ENCODE measurements at places on chromosomes 6 and 20.

DNA sequence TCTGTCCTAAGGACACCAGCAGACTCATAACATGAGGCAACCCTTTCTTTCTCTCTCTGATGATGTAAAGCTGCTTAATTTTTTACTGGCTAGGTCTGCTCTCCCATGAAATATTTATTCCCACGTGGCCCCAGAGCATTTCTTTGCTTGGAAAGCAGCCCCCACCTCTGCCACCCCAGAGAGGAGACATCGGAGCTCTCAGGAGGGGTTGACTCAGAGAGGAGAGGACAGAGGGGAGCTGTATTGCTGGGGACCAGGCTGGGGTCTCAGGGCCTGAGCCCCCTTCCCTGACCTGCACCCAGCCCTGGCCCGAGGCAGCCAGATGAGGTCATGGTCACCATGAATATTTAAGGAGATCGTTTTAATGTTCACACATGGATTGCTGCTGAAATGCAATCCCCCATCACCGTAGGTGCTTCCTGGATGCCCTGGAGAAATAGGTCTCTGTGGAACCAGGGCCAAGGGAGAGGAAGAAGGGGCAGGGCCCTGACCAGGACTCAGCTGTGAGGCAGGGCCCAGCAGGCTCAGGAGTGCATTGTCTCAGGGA is 117.5 kb downstream of the DLL1 start:
- DNase-seq, result peak; percentile 2

DNA sequence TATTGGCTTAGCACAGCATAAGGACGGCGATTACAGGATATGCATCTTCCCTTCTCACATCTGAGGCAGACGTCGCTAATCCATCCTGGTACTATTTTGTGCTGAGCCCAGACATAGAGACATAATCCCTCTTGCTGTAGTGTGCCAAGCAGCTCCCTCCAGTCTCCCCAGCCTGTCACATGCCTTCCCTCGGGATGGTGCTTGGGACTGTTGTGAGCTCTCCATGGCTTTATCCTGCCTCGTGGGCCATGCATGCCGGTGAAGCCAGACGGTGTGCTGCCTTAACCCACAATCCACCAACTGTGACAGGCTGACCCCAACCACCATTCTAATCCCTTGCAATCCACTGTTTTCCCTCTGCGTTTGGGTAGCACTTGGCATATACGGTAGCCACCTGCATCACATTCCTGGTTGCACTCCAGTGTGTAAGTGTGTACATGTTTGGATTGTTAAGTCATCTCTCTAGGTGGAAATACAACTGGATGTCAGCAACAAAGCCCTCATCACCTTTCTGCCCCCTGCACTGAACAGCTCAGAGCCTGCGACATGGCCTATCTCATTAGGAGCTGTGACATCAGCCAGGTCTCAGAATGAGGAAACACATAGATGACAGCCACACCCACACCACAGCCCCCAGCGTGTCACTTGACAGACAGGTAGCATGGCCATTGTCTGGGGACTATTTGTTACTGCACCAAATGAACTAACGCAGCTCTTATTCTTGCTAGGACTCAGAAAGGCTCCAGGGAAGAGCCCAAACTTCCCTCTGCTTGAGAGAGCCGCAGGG is 374.8 kb upstream of the CDH4 start:
- DNase-seq, result no peak

DNA sequence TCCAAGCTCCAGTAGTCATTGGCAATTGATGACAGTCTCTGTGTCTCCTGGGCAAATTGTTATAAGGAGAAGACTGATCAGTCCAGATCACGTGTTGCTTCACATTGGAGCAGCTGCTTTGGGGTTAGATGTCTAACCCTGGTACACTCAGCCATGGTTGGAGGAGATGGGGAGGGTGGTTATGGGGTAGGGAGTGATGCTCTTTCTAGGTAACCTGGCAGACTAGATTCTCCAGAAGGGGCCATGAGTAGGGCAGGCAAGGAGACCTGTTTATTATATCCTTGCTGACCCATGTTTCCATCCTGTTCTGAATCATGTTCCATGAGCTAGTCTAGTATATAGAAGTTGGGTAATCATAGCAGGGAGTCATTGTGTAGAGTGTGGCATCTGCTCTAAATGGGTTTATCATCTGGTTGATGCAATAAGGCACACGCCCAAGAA is 50.8 kb upstream of the BACH2 start:
- no peak for DNase-seq

DNA sequence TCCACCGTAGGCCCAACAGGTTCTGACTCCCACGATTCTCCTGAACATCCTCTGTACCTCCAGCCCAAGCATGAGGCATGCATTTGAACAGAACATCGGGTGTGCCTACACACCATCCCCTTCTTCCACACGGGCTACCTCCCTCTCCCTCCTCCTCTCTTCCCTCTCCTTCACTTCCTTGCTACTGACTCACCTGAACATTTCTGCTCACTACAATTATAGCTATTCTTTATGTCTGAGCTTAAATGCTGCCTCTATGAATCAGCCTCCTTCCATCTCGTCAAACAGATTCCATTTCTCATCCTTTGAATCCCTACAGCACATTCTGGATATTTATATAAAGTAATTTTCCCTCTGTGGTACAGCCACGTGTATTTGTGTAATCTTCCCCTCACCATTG is 71.4 kb upstream of the MYLIP start:
- DNase-seq, result no peak

GRCh38 chr6:6811128-6812009 is 222.8 kb downstream of the LY86 start:
- DNase-seq, result no peak

DNA sequence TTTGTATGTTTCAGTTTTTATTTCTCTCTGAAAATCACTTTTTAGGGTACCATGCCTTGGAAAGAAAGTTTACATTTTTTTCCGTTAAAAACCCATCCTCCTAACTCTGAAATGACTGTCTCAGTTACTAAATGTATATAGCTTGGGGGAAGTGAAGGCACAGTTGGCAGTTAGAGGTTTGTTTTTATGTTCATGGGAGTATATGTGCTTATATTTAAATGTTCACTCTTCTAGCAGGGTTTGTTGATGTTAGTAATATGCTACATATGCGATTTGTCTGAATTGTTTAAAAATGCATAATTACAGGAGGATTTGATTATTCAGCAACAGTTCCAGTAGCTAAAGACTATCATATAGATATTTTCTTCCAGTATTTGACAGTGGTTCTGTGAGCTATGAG is 31.1 kb downstream of the CDKAL1 start:
- no peak for DNase-seq

GRCh38 chr6:85127696-85128243 is 322.1 kb upstream of the NT5E start:
- DNase-seq, result no peak

GRCh38 chr20:38187517-38187916 is 22.4 kb upstream of the TGM2 start:
- no peak for DNase-seq

GRCh38 chr20:7362601-7363000 is 577.7 kb downstream of the HAO1 start:
- no peak for DNase-seq

- no peak for DNase-seq
These were observed 8.5 kb upstream of the PACSIN1 start for GRCh38 chr6:34457382-34457741.

GRCh38 chr6:71139249-71139648 is 149.4 kb upstream of the OGFRL1 start:
- DNase-seq, result no peak

DNA sequence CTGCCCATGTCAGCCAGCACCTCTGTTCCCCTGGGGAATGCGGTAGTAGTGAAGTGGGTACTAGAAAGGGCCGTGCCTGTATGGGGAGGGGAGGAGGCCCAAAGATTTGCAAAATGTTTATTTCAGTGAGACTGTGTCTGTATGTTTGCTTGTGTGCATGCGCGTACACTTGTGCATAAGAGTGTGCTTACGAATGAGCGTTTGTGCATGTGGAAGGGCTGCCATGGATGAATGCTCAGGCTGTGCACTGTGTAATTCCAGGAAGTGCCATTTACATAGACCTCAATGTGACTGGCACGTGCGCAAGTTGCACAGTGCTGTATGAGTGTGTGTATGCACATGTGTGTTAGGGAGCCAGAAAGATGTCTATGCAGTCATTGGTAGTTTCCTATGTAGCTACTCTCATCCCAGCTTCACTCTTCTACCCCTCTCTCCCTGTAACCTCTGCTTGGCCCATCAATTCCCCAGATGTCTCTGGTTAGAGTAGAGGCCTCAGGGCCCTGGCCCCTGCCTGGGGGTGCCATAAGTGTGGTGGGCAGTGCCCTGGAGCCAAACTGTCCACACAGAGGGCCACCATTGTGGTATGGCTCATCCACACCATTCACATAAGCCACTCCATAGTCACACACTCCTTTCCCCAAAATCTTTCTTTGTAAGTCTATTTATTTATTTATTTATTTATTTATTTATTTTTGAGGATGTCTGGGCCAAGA is 26.8 kb upstream of the SLC22A7 start:
- peak; percentile 35 for DNase-seq

DNA sequence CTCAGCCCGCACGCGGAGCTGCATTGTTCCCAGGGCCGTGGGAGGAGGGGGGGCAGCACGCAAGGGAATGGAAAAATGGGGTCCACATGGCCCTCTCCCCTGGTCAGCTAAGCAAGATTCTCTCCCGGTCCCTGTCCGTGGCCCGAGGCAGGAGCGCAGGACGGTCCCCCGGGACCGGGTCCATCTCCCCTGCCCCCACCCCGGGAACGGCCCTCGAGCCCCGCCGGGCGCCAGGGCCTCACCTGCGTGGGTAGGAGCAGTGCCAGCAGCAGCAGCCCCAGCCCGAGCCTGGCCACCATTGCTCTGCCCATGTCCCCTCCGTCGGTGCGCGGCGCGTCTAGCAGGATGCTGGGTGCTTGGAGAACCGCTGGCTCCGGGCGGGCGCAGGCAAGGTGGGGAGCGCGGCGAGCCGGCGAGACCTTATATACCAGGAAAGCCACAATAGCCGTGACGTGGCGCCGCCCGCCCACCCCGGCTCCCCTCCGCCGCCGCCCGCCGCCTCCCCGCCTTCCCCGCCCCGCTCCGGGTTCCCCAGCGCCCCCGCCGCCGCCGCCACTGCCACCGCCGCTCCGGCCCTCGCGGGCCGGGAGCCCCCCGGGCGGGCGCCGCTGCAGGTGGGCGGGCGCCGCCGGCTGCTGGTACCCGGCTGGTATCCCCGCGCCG is at the start of gene CD24:
Gene CD24, minus strand, starts transcription at position 394 of the 663 bp plus-strand sequence. Its CDS starts 83 bp downstream, at position 311.
- no peak for DNase-seq

All from activated B cell treated with CpG ODN at 0.5 μM for 24 hours (primary cell).